ENCODE measurements at places on chromosomes 3 and 15.

GRCh38 chr3:167653760-167654159 lies at the start of gene WDR49:
Gene WDR49 (minus strand): TSS chr3:167653942. CDS start chr3:167653425, 517 bp downstream.
- DNase-seq: peak; percentile 6

- DNase-seq: no peak
These were observed 59.8 kb downstream of the FAM174B start for GRCh38 chr15:92595506-92596381.

DNA sequence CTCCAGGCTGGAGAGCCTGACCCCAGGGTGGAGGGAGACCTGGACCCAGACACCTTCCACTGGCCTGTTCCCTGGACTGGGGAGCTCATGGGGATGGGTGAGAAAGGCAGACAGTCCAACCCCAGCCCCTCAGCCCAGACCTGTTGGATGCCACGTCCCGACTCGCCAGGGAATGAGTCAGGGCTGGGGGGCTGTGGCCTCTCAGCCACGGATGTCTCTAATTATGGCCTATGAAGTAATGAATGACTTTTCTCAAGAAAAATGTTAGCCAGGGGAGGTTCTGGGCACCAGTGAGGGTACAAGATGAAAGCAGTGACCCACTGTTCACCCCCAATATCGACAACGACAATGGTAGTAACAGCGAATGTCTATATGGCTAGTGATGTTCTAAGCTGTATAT lies 107.0 kb upstream of the RPL32 start:
- DNase-seq: no peak

DNA sequence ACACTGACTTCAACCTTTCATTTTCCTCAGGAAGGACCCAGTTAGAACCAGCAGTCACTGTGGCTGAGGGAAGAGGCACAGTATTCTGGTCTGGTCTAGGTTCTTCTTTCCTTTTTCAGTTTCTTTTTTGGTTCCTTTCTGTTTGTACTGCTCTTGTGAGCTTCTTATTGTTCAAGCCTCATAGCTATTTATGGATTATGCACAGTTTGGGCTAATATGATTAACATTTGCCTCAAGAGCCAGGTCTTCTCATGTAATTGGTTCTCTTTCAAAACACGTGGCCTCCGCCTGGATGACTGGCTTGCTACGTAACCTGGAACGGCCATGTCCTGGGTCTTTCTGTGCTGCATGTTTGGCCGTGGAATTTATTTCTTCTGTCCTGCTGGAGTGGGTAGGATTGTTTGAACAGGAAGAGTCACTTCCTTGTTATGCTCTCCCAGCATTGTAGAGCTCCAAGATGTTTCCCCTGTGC lies 43.3 kb downstream of the RBMS3 start:
- DNase-seq: no peak

GRCh38 chr15:28005004-28005527 lies 94.0 kb downstream of the OCA2 start:
- no peak for DNase-seq

- no peak for DNase-seq
These were observed 182.2 kb downstream of the WDR76 start for GRCh38 chr15:44009038-44009437.

- DNase-seq: no peak
These were observed 9.1 kb upstream of the SLC9C1 start for GRCh38 chr3:112302881-112303763.

- DNase-seq: peak; percentile 64
These were observed 1.4 kb downstream of the MAP6D1 start for GRCh38 chr3:183823963-183824362.

DNA sequence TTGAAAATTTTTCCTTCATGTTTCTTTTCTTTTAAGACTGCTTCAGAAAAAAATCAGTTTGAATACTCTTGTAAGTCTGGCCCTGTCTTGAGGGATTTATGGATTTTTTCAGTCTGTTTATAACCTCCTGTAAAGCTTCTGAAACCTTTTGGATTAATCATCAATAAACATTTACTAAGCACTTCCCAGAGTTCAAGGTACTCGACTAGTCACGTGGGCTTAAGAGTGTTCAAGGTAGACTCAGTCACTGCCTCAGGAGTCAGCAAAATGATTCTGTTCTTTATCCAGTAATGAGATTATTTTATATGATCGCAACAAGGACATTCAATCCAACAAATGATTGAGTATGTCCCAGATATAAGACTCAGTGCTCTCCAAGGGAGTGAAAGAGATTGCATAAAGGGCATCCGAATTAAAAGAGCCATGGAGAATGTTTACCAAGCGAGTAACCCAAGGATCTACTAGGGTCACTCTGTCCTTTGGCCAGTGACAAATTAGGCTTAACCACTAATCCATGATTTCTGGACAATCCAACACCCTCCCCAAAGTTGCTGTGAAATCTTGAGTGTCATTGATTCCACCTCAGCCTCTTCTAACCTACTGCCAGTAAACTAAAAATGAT lies 726.6 kb upstream of the NAALADL2 start:
- DNase-seq: no peak

DNA sequence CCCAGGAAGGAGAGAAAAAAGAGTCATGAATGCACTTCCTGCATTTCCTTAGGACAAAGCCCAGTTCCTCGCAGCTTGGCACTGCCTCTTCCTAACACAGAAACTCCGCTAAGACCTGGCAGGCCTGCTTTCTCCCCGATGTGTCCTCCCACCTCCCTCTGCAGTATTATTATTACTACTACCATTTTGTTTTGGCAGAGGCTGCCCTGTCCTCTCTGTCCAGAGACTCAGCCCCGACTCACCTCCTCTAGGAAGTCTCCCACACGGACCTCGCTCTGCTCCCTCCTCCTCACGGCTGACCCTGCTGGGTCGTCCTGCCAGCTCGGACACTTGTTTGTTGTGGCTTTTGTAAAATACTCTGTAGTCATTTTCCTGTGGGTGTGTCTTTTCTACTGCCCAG lies 107.2 kb upstream of the HACD2 start:
- DNase-seq: no peak

- no peak for DNase-seq
These were observed 194.5 kb downstream of the RPLP1 start for GRCh38 chr15:69647142-69647513.

Measured in COR-L47 (cell line).